ENCODE measurements at places on chromosomes 5 and 9.

- no peak overlapping the region for H3K4me3 ChIP-seq
- no peaks in the 10 kb centered on the region for H3K36me3 ChIP-seq
- peaks cover 22% of the 10 kb centered on the region for H3K4me1 ChIP-seq
These were observed 55.3 kb upstream of the RNU6ATAC start for GRCh38 chr9:134219646-134220060.

DNA sequence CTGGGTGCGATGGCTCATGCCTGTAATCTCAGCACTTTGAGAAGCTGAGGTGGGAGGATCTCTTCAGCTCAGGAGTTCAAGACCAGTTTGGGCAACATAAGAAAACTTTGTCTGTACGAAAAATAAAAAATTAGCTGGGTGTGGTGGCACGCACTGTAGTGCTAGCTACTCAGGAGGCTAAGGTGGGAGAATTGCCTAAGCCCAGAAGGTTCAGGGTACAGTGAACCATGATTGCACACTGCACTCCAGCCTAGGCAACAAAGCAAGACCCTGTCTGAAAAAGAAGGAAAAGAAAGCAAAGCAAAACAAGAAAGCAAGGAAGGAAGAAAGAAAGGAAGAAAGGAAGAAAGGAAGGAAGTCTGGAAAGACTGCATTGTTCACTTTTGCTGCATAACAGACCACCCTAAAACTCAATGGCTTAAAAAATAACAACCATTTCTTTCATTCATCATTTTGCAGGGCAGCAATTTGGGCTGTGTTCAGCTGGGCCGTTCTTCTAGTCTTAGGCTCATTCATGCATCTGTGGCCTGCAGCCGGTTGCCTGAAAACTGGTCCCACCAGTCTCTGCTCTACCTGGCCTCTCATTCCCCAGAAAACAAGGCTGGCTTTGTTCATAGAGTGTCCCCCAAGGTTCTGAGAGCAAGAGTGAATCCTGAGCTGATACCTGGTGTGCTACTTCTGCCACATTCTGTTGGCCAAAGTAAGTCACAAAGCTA lies 82.4 kb upstream of the MIER3 start:
- H3K36me3 ChIP-seq = no peaks in the 10 kb centered on the region
- no peak overlapping the region for H3K4me3 ChIP-seq
- no peak for DNase-seq
- H3K27ac ChIP-seq = no peak overlapping the region

DNA sequence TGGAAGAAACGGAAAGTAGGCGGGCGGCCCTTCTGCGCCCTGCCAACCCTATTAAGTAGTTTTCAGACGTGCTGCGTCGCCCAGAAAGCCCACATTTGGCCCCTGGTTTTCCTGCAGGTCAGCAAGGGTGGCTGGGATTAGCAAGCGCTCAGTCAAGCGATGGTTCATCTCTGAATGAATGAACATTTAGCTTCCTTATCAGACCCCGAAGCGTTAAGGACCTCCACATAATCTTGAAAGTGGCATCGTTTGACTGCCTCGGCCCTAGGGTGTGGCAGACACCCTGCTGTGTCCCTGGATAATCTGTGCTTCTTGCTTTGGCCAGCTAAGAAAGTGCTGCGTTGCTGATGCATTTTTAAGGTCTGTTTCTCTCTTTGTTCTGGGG lies 684 bp downstream of the TOR1B start:
- H3K36me3 ChIP-seq = peaks cover 24% of the 10 kb centered on the region
- peaks cover 7% of the 10 kb centered on the region for H3K4me1 ChIP-seq
- no peaks in the 10 kb centered on the region for H3K27me3 ChIP-seq
- no peak overlapping the region for H3K27ac ChIP-seq

DNA sequence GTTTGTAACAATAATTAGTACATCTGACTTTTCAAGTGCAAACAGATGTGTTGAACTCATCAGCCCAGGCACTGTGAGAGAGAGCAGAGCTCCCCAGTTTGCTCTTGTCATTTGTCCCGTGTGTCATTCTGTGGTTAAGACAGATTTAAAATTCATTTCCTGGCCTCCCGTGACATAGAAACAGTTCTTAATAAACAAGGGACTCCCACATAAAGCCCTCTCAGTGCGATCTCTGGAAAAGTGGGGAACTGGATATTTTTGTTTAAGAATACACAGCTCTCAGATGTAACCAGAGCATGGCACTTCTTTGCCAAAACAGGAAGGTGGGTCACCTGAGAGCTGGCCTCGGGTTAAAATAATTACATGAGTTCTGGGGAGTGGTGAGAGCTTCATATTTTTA lies 58.6 kb downstream of the PRKACG start:
- H3K36me3 ChIP-seq = peaks cover 8% of the 10 kb centered on the region
- no peak overlapping the region for H3K27ac ChIP-seq
- H3K27me3 ChIP-seq = no peaks in the 10 kb centered on the region
- no peak for DNase-seq
- no peak overlapping the region for H3K4me3 ChIP-seq

DNA sequence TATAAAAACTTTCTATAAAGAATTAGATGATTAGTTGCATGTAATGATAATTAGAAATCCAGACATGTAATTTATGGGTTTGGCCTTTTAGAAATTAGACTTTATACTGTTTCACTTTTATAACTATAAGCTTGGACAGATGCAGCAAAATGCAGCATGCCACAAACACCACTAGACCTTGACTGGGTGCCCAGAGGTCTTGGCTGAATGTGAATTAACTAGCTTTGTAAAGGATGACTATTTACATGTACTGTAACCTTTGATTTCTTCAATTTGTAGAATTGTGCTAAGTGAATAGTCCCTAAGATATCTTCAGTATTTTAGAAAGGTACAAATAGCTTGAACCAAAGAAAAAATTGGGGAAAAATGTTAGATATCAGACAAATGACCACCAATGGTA lies 2168.1 kb downstream of the MAT2B start:
- H3K36me3 ChIP-seq = no peaks in the 10 kb centered on the region
- H3K4me1 ChIP-seq = no peaks in the 10 kb centered on the region
- DNase-seq = no peak
- H3K27ac ChIP-seq = no peak overlapping the region
- no peaks in the 10 kb centered on the region for H3K27me3 ChIP-seq

- no peak for DNase-seq
- peaks cover 18% of the 10 kb centered on the region for H3K36me3 ChIP-seq
- H3K4me3 ChIP-seq = no peak overlapping the region
These were observed 271.9 kb upstream of the ST8SIA4 start for GRCh38 chr5:101174981-101175380.

DNA sequence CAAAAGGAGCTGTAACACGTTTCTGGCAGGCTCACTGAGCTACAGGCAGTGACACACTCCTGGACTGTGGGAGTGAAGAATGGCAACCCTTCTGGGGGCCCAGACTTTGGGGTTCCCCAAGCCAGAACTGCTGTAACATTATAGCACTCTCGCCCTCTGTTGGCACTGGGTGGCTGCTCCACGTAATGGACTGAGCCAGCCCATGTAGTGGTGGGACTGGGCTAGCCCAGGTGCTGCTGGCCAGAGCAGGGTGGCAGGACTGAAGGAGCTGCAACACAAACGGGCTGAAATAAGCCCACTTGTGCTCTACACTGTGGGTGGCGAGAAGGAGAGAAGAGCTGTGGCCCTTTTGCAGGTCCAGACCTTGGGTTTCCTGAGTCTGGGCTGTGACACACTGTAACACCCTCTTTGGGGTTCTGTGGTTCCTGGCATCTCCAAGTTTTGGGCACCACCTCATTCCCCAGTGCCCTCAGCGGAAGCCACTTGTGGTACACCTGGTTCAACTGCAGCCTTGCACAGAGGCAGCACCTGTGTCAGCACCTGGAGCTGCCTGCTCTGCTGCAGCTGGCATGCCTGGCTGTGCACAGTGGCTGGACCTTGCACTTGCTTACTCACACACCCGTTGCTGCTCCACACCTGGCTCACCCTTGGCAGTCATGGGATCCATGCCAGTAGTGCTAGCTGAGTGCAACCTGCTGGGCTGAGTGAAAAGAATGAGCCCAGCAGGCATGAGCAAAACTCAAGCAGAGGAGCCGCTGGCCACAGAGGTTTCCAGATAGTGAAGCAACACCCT lies 95.0 kb upstream of the PRR16 start:
- no peaks in the 10 kb centered on the region for H3K36me3 ChIP-seq
- H3K4me1 ChIP-seq = no peaks in the 10 kb centered on the region
- H3K27me3 ChIP-seq = no peaks in the 10 kb centered on the region
- peak; percentile 19 for DNase-seq
- no peak overlapping the region for H3K4me3 ChIP-seq
- H3K27ac ChIP-seq = no peak overlapping the region

DNA sequence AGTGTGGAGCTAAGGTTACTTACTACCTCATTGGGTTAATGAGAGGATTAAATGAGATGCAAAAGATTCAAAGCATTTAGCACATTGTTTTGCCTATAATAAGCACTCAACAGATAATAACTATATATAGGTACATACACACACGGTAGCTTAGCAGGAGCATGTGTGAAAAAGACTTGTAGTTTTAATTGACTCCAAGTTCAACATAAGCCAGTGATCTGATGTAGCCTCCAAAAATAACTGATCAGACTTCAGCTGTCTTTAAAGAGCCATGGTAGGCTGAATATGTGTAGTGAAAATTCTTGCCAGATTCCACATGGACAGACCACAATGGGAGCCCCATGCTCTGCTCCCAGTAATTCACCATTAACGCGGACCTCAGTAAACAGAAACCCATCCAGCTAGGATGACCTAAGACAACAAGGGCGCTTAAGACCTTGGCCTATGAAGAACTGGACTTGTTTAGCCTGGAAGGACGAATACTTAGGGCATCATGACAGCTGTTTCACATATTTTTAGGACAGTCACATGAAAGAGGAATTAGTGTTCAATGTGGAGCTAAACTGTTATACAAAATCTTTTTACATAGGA lies 115.1 kb upstream of the ZNF366 start:
- H3K36me3 ChIP-seq = no peaks in the 10 kb centered on the region
- DNase-seq = no peak
- H3K4me1 ChIP-seq = peaks cover 29% of the 10 kb centered on the region
- H3K27me3 ChIP-seq = peaks cover 4% of the 10 kb centered on the region

DNA sequence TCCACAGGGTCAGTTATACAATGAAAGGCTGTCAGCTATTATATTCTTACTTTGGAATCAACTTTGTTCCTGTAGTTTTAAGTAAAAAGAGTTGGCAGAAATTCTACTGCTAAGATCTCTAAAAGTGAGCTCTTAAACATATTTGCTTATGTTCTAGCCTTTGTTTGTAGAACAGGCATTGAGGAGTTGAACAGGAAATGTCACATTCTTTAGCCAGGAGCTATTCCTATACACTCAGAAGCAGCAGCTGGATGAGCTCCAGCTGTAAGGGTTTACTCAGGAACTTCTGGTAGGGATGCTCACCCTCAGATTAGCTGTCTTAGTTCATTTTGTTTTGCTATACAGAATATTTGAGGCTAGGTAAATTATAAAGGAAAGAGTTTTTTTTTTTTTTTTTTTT lies 22.4 kb upstream of the SPINK14 start:
- H3K4me3 ChIP-seq = no peak overlapping the region
- no peaks in the 10 kb centered on the region for H3K27me3 ChIP-seq
- no peaks in the 10 kb centered on the region for H3K36me3 ChIP-seq
